Ureter (tissue), 1 donor: ENCODE measurements at places on chromosomes 6 and 20.

GRCh38 chr20:5342021-5342420, 25.3 kb upstream of the PROKR2 start:
- no peak for DNase-seq

DNA sequence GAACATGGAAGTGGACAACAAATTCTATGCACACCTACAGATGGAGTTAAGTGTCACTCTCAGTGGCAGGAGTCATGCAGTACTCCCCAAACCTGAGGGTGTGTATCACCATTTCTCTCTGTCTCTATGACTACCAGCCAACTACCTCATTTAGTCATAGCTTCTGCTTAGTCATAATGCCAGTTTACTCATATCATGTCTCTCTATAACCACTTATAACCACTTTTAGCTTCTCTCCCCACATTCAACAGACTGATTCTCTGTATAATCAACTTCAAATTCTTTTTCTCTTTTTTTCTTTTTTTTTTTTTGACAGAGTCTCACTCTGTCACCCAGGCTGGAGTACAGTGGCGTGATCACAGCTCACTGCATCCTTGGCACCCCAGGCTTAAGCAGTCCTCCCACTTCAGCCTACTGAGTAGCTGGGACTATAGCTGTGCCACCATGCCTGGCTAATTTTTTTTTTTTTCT, 13.8 kb upstream of the GTF3C6 start:
- DNase-seq: no peak

- DNase-seq: no peak
These were observed 543.6 kb downstream of the GRIK2 start for GRCh38 chr6:101937108-101937507.

DNA sequence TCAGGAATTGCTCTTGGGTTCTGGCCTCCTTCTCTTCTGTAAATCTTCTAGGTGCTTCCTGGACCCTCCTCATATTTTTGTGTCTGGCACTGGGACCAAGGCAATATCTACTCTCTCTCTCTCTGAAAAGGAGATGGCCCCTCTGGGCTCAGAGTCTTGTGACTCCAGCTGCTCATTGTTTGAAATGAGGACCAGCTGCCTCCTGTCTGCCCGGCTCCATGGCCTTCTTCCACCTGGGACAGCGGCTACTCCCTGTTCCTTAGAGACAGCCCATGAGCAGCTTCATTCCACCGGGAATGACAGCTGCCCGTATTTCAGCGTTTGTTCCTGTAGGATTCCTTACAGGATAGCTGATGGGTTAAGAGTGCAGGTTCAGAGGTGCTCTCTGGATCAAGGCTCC, 2.9 kb downstream of the TGM3 start:
- no peak for DNase-seq

DNA sequence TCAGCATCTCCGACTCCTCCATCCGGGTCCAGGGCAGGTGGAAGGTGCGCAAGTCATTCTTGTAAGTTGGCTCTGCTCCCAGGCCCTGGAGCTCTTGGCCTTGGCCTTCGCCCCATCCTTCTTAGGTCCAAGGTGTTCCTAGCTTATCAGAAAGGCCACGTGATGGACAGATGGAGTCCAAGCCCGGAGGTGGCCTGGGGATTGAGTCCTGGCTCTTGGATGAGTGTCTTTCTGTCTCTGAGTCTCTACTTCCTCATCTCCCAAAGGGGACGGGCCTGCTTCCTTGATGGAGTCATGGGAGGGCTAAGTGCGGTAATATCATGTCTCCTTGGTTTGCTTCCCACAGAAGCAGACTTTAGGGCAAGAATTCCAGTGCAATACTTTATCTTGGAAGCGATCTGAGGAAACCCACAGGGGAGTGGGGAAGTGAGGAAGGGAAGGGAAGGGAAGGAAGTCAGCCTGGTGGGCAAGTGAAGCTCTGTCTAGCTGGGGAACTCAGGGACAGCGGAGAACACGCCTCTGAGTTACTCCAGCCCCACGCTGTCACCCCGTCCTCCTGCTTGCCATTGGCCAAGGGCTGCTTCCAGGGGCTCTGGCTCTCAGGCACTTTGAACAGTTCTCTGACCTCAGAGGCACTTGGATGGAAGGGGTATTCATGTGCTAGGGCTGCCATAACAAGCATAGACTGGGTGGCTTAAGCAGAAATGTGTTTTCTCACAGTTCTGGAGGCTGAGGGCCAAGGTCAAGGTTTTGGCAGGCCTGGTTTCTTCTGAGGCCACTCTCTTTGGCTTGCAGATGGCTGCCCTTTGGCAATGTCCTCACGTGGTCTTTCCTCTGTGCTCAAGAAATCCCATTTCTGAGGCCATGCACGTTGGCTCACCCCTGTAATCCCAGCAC, 4.8 kb downstream of the LBP start:
- no peak for DNase-seq
